ENCODE measurements at places on chromosomes 13 and 19.

DNA sequence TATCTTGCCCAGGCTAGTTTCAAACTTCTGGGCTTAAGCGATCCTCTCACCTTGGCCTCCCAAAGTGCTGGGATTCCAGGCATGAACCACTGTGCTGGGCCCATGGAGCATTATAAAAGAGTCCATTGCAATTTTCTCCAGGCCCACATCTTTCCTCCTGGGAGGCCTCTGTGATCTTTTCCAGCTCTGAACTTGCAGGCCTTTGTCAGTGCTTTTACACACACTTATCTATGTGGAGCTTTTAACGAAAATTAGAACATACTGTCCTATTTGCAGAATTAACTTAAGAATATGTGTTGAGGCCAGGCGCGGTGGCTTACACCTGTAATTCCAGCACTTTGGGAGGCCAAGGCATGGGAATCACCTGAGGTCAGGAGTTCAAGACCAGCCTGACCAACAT is 23.9 kb downstream of the TDRD12 start:
- no peak for DNase-seq

DNA sequence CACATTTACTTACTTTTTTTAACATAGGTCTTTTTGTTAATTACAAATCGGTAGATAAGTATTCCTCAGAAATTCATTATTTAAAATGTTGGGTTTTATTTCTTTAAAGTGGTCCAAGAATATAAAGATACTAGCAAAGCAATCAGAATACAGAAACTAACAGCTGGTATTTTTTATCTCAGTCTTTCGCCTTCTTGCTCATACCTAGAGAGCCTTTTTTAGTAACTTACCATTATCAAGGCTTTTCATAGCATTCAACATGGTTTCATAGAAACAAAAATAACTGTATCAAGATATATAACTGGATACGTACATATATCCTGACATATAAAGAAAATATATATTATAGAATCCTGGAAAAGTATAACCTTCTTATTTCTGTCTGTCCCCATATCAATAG is 227.8 kb upstream of the MIR17HG start:
- DNase-seq, result no peak

DNA sequence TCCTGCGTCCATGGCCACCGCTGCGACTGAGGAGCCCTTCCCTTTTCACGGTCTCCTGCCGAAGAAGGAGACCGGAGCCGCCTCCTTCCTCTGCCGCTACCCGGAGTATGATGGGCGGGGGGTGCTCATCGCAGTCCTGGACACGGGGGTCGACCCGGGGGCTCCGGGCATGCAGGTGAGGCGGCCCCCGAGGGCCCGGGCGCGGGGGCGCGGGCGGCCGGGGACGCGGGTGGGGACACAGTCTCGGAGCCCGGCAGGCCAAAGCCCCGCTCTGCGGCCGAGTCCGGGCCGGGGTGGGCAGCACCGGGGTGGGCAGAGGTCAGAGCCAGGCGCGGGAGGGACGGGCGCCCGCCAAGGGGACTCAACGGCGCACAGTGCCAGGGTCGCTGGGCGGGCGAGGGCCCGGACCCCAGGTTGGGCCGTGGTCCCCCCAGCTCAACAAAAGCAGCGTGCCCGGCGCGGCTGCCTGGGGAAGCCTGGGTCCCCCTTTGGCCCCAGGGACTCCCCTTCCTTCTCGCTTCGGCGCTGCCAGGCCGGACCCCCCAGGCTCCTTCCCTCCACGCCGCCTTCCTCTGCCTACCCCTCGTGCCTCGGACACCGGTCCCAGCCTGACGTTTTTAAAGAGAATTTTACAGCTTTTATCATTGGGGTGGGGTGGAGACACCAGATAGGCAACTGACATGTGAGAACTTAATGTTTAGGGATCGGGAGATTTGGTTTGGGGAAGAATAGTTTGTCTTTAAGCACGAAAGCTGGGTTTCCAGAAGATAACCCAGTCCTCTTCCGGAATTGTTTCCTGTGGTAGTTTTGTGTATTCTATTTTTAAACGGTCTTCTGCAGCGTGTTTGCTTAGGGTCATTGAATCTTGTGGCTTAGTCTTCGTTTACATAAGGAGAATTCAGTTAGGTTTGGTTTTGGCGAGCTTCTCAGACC is 509 bp downstream of the TPP2 start:
- peak; percentile 71 for DNase-seq

GRCh38 chr19:56917529-56917928 is 77.0 kb upstream of the PEG3 start:
- DNase-seq, result no peak

DNA sequence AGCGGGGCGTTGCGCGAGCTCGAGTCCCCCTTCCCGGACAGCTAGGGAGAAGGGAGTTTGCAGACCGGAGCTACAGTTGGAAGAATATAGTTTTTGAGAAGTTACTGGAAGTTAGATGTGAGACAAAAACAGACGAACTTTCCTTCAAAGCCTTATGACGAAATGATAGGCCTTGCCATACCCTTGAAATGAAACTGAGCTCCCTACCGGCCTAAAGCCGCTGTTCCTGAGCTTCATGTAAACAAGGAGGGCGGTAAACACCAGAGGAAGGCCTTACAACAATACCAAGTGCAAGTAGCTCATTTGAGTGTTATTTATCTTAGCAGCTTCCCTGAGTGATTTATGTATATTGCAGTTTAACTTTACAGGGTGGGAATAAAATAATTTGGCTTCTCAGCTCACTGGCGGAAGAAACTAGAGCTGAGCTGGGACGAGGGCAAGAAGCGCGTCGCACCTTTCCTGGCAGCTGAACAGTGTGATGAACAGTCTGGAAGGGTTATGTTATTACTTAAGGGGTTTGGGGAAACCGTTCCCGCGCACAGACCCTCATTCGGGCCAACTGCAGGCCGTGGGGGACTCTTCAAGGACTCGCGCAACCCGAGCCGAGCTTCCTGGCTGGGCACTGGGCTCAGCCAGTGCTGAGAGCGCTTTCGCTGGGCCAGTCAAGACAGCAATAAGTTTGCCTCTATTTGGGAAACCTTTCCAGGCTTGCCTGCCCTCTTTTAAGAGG is 111.2 kb downstream of the KCNRG start:
- peak; percentile 71 for DNase-seq

DNA sequence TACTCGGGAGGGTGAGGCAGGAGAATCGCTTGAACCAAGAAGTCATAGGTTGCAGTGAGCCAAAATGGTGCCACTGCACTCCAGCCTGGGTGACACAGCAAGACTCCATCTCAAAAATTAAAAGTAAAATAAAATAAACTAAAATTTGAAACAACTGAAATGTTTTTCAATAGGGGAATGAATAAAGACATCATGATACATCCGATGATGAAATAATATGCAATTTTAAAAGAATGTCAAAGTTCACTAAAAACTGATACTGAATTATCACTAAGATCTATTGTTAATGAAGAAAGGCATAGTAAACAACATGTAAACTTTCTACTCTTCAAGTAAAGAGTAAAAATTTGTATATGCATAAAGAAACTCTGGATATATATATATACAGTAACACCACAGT is 8.5 kb downstream of the CARD8 start:
- DNase-seq, result no peak

DNA sequence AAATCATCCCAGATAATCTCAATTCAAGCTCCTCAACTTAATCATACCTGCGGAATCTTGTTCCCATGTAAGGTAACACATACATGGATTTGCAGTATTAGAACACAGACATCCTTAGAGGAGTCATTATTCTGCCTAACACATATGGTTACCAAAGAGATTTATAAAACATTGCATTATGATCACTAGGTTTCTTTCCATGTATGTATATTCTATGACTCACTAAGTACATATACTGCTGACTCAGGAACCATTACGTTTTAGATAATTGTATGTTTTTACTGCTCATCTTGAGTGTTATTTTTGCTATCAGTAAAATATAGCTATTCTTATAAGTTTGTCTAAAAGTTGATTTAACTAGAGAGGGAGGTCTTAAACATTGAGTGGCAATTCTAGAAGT is 182.9 kb downstream of the SLITRK6 start:
- DNase-seq, result no peak

- peak; percentile 25 for DNase-seq
Measured at GRCh38 chr19:38838208-38838985, 6.8 kb upstream of the ECH1 start.

DNA sequence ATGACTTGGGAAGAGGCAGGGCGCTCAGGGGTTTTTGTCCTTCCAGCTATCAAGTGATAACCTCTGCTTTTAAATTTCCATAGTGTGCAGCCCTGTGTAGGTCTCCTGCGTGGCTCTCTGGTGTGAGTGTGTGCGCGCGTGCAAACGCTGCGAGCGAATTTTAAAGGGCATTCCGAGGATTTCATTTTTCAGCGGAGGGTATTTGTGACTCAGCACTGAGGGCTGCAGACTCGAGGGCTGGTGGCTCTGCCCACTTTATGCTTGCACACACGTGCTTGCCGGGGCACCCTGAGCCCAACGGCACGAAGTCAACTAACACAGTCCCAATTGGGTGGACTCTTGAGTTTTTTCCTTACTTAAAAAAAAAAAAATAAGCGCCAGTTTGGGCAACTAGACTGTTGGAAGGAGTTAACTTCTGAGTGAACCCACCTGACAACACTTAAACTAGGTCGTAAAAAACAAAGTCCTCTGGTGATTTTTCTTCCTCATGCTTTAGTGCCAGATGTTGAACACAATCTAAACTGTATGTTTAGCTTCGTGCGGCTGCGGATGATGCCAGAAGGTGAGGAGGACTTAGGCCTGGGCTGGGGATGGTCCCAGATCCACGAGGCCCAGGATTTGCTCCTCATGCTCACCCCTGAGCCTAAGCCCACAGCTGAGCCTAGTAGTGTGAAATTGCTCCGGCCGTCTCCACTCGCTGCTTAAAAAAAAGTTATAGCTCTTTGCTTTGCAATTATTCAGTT is 2.1 kb downstream of the FGF9 start:
- no peak for DNase-seq

- DNase-seq, result peak; percentile 71
Measured at GRCh38 chr19:768424-768823, 17.5 kb downstream of the MISP start.

- no peak for DNase-seq
Measured at GRCh38 chr19:38946229-38947010, 15.7 kb downstream of the MRPS12 start.

- peak; percentile 99 for DNase-seq
Measured at GRCh38 chr19:39403331-39404312, 3.0 kb upstream of the ZFP36 start.

- no peak for DNase-seq
Measured at GRCh38 chr13:110850840-110851239, 64.0 kb downstream of the ANKRD10 start.

GRCh38 chr19:2724148-2724557 is 3.0 kb upstream of the DIRAS1 start:
- no peak for DNase-seq

GRCh38 chr13:113275387-113275786 is 21.7 kb upstream of the LAMP1 start:
- peak; percentile 78 for DNase-seq

DNA sequence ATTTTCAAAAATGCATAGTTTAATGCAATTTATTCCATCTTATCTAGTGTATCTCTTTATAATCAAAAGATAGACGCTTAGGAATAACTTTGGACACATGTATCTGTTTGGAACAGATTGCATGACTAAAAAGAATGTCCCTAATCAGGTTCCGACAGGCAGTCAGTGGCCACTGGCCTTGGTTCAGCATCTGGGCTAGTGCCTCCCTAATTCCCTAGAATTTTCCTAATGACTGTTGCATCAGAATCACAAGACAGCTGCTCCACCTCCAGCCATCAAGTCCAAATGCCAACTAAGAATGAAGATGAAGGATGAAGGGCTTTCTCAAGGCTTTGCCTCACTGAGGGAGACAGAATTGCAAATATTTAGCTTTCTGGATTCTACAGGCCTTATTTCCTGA is 173.8 kb downstream of the EFNB2 start:
- no peak for DNase-seq

Measured in iris pigment epithelial cell (primary cell).